ENCODE measurements at places on chromosomes 11 and 22. TPM values are rescaled to one million over a fixed set of nuclear protein-coding genes. Genes with fewer than 3 reads are reported as not detected.

Gene CCDC90B
- total RNA-seq, result 33.3 TPM

Gene SLC22A9
- total RNA-seq, result not detected

DNA sequence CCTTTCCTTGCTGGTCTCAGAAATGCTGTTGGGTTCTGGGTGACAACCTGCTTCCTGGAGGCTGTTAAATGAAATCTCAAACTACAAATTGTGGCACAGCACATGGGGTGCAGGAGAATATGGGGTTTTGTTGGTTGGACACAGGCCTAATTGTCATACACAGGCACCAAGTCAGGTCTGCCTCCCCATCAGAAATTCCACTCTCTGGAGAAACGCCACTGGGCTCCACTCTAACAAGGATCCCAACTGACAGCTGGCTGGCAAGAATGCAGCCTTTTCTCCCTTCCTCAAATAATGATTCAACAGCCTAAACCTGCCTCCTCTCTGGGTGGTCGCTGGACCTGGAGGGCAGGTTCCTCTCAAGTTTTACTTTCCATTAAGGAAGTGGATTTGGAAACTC, 177.8 kb upstream of the NARS2 start:
- DNase-seq, result no peak

DNA sequence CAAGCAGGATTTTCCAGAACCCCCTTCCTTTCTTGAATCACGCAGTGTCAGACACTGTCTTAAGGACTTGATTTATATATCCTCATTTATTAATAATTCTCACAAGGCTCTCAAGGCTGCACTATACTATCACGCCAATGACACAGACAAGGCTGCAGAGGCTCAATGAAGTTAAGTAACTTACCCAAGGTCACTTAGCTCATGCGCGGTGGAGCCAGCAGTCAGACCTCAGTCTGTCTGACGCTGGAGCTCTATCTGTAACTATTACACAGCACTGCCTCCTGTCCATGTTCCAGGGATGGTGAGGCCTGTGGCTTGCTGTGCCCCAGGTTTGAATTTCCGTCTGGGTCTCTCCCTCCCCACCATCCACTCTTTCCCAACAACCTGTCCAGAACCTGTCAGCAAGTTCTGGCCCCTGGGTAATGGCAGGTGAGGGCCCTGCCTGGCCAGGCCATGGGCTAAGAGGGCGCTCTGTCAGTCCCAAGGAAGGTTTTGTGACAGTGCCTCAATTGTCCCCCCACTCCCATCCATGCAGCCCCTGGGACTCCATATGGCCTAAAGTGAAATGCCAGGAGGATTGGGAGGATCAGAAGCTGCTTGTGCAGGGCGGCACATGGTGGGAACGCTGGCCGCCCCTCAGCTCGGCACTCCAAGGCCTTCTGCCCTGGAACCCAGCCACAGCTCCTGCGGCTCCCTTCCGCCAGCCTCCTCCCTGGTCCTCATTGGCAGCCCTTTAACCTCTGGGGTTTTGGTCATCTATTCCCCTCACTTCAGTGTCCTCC, 8.6 kb downstream of the KCNC1 start:
- peak; percentile 66 for DNase-seq

- DNase-seq, result no peak
These were observed 10.8 kb downstream of the SIK3 start for GRCh38 chr11:117087446-117087845.

GRCh38 chr22:50656122-50657070, 16.2 kb upstream of the SHANK3 start:
- DNase-seq, result no peak

DNA sequence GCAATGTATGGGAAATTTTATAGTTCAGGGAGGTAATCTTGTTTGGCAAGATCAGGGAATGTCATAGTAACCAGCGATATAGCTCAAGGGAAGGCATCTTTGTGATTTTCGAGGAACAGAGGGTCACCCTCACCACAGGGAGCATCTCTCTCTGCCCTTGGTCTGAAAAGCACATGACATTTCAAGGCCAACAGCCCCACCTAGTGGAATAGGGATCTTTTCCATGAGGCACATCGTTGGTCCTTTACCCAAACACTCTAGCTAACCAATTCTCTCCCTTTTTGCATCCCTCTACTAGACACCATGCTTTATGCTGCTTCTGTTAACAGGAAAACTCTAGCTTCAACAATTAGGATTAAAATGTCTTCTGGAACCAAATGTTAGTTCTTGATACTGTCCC, 179.0 kb downstream of the GRM5 start:
- no peak for DNase-seq
